Activated T-cell treated with anti-CD3 and anti-CD28 coated beads for 1 hour (primary cell): ENCODE measurements at places on chromosomes 6 and 20.
A peak's percentile ranks its signal among the peaks of the same experiment; 100 is the strongest.

DNA sequence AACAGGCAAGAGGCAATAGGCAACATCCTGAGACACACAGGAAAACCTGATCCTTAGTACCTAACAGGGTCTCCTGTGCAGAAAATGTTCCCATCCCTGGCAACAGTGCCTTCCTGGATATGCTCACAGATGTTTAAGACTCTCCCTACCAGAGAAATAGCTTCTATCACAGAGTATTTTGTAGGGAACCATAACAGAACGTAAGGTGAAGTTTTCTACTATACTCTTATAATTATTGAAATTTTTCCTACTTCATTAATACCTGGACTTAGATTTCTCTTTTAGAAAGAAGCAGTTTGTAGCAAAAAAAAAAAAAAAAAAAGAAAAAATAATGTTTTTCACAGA is 33.5 kb upstream of the LGSN start:
- no peak for DNase-seq

DNA sequence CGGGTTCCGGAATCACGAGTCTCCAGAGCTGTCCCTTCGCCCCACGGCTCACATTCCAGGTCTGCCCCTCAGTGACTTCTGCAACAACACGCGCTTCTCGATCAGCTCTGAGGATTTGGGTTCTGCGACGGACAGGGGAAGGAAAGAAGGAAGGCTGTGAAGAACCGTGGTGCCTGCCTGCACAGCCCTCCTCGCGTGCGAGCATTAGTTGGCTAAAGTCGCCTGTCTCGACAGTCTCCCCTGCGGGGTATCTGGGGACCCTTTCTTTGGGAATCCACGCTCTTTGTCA is 23.1 kb downstream of the VPS52 start:
- no peak for DNase-seq

DNA sequence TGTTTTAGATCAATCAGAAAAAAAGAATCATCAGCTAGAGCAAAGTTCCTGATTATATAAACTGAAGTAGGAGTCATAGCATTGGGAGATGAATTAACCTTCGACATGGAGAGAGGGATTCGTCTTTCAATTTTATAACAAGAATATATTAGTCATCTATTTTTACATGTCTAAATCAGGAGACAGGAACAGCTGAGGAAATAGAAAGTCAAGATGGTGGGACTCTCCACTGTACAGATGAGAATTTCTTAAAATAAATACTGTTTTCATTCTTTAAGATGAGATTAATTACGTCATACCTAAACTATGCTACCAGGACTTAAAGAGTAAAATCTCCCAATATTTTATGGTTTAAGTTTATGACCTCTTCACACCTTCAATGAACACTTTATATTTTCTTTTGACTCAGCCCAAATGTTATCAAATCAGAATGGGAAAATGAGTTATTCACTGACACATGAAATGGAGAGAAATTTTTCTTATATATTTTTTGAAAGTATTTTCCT is 1137.7 kb downstream of the EPHA7 start:
- no peak for DNase-seq

GRCh38 chr6:144265390-144265789 is 19.7 kb upstream of the UTRN start:
- no peak for DNase-seq

GRCh38 chr20:16158976-16159286 is 414.3 kb downstream of the KIF16B start:
- no peak for DNase-seq

- DNase-seq, result no peak
These were observed 293.5 kb downstream of the LRFN2 start for GRCh38 chr6:40293460-40294185.

DNA sequence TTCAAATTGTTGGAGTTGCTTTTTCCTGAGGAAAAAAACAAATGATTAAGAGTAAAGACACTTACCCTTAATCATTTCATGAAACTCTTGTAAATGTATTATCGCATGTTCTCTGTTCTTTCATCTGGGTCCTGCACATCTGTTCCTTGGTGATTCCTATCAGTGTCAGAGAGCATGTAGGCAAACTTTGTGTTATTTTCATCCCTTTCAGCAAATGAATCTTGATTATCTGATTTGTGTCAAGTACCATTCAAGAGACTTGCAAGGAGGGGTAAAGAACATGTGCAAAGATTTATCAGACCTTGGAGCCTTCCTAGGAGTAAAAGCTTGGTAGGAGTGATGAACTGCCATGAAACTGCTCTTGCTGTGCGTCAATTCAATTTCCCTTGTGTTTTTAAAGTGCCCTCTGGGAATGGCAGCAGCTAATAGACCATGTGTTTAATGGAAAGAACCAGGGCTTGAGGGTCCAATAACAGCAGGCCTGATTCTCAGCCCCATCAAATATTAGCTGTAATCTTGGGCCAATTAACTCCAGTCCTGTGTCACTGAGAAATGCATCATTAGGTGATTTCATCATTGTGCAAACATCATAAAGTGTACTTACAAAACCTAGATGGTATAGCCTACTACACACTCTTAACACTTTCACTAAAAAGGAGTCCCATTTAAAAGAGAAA is 118.9 kb upstream of the CEP85L start:
- DNase-seq, result no peak

DNA sequence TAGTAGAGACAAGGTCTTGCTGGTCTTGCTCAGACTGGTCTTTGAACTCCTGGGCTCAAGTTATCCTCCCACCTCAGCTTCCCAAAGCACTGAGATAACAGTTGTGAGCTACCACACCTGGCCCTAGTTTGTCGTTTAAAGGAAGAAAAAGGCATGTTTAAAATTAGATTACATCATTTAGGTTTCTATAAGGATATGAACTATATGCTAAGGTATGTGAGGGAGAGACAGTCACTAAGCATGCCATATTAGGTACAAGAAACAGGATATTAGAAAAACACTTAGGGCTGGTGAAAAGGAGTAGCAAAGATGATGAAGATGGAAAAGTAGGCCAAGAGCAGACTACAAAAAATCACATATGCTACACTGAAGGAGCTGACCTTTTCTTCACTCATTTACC is 106.4 kb downstream of the ASCC3 start:
- DNase-seq, result no peak

DNA sequence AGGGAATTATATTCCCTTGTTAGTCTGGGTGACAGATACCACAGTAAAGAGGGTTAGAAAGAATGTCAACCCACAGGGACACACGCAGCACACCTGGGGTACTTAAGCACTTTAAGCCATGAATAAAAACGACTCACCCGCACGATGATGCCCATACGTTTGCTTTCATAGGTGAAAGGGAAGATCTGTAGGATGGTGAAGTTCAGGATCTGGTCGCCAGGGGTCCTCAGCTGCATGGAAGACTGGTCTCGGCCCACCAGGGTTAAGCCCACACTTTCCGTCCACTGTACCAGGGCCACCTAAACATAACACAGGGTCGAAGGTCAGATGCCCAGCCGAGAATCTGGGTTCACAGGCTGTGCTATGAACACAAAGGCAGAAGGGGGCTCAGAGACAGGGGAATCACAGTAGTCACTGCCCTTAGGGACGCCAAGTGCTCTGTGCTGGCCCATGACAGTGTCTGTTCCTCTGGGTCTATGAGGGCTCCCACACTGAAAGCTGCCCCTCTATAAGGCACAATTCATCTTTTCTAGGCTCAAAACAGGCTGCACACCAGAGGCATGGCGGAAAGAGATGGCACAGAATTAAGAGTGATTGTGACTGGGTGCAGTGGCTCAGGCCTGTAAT is 96.8 kb upstream of the NFATC2 start:
- peak; percentile 41 for DNase-seq

DNA sequence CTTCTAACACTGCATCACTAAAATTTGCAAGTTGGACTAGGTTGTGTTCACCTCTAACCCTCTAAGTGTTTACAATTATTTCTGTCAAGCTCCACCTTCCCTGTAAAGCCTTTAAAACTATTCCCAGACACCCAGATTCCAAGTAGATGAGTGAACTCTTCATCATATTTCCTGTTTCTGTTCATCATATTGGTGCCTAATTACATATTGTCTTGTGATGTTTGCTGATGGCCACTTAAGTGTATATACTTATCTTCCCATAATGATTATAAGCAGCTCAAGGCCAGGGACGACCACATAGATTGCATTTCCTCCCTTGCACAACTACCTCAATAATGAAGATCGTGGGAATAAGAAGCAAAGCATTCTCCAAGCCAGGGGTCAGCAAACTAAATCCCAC is 16.8 kb downstream of the TNFRSF21 start:
- DNase-seq, result no peak

- no peak for DNase-seq
These were observed 18.5 kb upstream of the PHACTR3 start for GRCh38 chr20:59585714-59586409.

- DNase-seq, result no peak
These were observed 35.2 kb upstream of the SASH1 start for GRCh38 chr6:148307405-148307804.

GRCh38 chr6:86888301-86888700 is 49.0 kb upstream of the HTR1E start:
- DNase-seq, result no peak

- no peak for DNase-seq
These were observed 577 bp upstream of the FOXF2 start for GRCh38 chr6:1388630-1389368.

GRCh38 chr6:118648866-118649554 is 2.4 kb downstream of the CEP85L start:
- no peak for DNase-seq

- DNase-seq, result no peak
These were observed 148.0 kb downstream of the MANEA start for GRCh38 chr6:95725344-95725743.

DNA sequence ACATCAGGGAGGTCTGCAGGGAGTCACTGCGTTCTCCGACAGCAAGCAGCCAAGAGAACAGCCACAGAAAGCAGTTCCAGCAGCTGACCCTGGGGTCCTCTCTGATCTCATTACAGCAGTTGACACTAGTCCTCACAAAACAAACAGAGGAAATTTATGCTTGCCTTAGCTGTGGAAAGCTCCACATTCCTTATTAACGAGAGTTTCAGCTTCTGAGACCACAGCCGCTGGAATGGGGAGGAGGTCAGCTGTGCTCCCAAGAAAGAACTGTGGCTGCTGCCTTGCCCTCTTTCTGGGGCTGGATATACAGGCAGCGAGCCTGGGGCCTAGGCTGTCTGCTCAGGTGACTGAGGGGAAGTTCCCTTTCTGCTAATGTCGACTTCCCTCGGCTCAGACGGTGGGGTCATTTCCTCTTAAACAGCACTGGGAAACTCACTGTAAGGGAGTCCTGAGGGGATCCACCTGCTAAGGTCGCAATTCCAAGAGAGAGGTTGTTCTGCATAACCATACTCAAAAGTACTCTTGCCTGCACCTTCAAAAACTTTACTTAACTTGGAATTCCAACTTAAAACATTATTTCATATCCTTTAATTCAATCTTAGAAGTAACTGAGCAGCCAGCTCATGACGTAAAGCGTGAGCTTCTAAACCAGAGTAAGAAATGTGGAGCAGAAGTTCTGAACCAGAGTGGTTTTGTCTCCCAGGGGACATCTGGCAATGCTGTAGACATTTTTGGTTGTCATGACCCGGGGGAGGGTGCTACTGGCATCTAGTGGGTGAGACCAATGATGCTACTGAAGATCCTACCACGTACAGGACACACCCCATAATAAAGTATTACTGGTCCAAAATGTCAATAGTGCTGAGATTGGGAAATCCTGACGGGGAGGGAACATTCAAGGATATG is 80.3 kb downstream of the BACH2 start:
- DNase-seq, result no peak

- no peak for DNase-seq
These were observed 125.0 kb upstream of the HDGFL1 start for GRCh38 chr6:22444330-22444729.

GRCh38 chr6:978937-979685 is 286.2 kb upstream of the EXOC2 start:
- DNase-seq, result no peak

- DNase-seq, result no peak
These were observed 103.0 kb upstream of the PDE10A start for GRCh38 chr6:165766026-165766425.

GRCh38 chr20:40956542-40957264 is 71.9 kb upstream of the TOP1 start:
- no peak for DNase-seq

GRCh38 chr6:122405417-122405816 is 6.0 kb downstream of the HSF2 start:
- DNase-seq, result no peak

- no peak for DNase-seq
These were observed 81.0 kb upstream of the LRFN2 start for GRCh38 chr6:40668203-40668602.
